ENCODE measurements at places on chromosomes 12 and 14.

- no peak for DNase-seq
These were observed 15.1 kb downstream of the FKBP11 start for GRCh38 chr12:48910196-48910595.

- no peak for DNase-seq
These were observed 4.3 kb downstream of the FRS2 start for GRCh38 chr12:69474456-69474855.

- peak; percentile 53 for DNase-seq
These were observed at the start of gene TMEM179 for GRCh38 chr14:104604458-104605449. Gene TMEM179 (minus strand): TSS chr14:104604772. CDS start chr14:104604741, 31 bp downstream.

DNA sequence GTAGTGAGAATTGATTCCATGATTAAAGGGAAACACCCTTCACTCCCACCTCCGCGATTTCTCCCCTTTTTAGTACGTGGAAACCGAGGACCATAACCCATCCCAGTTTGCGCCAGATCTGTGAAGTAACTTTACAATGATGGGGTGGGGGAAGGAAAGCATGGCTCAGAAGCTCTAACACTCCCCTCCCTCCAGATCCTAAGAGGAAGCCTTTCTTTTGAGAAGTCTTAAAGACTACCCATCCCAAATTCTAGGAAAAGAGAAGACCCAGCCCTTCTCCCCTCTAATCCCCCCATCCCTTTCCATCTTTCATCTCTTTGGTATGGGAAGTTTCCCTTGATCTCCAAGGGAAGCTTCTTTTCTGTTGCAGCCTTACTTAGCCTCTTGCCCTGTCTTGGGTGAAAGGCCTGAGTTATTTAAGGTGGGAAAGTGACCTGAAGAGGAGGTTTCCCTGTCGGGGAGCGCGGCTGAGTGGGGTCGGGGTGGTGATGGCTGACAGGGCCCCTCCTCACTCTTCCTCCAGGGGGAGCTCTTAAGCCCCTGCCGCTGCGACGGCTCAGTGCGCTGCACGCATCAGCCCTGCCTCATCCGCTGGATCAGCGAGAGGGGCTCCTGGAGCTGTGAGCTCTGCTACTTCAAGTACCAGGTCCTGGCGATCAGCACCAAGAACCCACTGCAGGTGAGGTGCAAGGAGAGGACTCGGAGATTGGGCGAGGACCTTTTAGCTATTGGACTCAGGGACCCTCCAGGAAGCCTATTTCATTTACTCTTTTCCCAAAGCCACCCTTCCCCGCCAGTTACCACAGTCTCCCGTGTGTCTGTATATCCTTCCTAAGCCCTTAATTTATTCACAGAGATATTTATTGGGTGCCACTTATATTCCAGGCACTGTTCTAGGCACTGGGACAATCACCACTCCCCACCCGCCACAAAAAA lies 1.8 kb downstream of the MARCHF9 start:
- peak; percentile 90 for DNase-seq

DNA sequence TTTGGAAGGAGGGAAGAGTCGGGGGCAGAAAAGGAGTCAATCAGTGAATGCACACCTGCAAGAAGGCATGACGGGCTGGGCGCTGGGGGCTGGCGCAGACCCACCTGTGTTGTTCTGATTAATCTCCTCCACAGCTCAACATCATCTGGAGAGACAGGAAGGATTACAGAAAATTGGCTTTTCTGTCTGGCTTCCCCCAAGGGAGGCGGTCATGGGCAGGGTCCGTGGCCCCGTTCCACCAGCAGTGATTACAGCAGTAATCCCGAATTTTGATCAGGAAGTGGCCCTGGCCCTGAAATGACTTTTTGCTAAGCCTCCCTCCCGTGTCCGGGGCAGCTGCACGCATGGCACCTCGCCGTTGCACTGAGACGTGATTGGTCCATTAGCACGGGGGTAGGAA lies 24.4 kb upstream of the GALNT9 start:
- no peak for DNase-seq

GRCh38 chr14:68285421-68286179 lies 466.0 kb downstream of the RAD51B start:
- DNase-seq, result no peak

DNA sequence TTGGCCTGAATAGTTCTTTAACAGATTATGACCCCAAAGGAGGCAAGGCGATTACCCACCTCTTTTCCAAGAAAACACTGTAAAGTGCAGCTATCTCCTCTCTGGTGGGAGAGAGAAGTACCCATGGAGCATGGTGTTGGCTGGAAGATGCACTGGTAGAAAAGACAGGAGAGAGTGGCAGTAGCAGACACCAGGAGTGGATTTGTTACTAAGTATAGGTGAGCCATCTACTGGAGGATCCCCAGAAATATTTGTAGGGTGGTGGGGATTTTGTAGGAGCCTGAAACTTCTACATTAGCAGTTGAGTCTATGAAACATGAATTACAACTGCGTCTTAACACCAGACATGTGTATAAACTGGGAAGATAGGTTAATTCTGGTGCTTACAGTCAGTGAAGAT lies 148.0 kb downstream of the SLC38A4 start:
- no peak for DNase-seq

GRCh38 chr12:83559650-83560049 lies 872.9 kb downstream of the TMTC2 start:
- DNase-seq, result no peak

GRCh38 chr12:28158353-28158752 lies 31.9 kb upstream of the CCDC91 start:
- no peak for DNase-seq

GRCh38 chr14:32166029-32166428 lies 35.8 kb upstream of the RNU6-7 start:
- no peak for DNase-seq

- no peak for DNase-seq
These were observed 283.0 kb downstream of the ACSS3 start for GRCh38 chr12:81360916-81361315.

GRCh38 chr12:131636266-131636665 lies 74.6 kb upstream of the SFSWAP start:
- no peak for DNase-seq

- no peak for DNase-seq
These were observed 185.1 kb upstream of the CDKN3 start for GRCh38 chr14:54211551-54212308.

DNA sequence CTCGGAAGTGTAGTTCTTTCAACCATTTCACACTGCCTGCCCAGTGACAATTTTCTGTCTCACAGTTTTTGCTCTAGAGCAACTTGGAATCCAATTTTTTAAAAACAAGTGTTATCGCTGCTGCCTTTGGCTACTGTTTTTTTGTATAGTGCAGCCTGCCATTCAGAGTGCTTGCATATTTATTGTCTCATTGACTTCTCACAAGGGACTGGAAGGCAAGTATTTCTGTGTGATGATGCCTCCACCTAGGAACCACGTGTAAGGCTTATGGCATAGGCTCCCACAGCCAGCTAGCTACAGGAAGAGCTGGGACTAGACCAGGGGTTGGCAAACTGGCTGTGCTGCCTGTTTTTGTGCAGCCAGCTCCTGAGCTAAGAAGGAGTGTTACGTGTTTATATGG lies 903 bp downstream of the PARPBP start:
- peak; percentile 10 for DNase-seq

DNA sequence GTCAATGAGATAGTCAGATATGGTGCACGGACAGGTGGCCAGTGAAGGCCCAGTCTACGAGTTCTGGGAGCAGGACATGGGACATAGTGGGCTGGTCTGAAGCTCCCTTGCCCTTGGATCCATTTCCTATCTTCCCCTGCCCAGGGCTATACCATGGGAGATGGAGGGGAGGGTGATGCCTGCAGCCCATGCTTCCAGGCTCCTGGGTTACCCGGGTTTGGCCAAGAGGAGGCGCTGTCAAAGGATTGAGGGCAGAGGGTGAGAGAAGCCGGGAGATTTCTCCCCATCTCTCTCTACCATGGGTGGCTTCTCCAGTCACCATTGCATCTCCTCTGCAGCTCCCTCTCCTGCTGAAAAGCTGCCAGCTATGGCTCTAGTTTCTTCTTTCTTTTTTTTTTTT lies 52.8 kb upstream of the LHX5 start:
- DNase-seq, result no peak

- DNase-seq, result no peak
These were observed 561.3 kb downstream of the CCER1 start for GRCh38 chr12:90393652-90394051.

- no peak for DNase-seq
These were observed 72.1 kb downstream of the SPRING1 start for GRCh38 chr12:116665666-116666304.

GRCh38 chr14:103127861-103128598 lies 4.8 kb downstream of the TNFAIP2 start:
- no peak for DNase-seq

DNA sequence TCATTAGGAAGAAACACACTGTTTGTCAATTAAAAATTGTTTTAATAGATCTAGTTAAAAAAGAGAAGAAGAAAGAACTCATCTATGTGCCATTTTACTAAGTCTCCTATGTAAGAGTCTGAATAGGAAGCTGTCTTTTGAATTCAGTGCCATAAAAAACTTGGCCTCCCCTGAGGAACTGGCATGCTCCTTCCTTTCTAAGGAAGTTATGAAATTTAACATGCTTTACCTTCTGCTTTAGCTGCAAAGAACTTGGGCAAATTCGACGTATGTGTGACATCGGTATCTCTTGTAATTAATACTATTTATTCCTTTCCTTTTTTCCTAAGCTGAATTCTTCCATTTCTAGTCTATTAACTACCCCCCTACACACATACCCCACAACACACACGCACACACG lies 12.5 kb downstream of the TM7SF3 start:
- no peak for DNase-seq
